Cerebellar cortex (tissue), 1 donor: ENCODE measurements at places on chromosomes 5 and 9.

DNA sequence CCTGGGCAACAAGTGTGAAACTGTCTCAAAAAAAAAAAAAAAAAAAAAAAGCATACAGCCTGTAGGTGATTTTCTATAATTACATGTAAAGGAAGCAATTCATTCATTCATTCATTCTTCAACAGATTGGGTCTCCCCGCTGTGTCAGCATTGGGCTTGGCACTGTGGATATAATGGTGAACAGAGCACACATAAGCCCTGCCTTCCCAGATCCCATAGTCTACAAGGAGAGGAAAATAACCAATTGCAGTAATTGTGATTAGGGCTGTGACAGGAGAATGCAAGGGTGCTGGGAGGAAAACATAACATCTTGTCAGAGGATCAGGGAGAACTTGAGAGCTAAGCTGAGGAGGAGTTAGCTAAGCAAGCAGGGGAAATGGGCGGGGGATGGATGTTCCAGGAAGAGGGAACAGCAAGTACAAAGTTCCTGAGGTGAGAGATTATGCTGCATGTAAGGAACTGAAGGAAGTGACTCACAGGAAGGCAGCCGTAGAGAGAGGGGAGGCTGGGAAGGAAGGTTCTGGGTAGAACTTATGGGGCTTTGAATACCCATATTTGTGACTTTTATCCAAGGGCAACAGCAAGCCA, 24.0 kb upstream of the KLF9 start:
- no peak for DNase-seq

DNA sequence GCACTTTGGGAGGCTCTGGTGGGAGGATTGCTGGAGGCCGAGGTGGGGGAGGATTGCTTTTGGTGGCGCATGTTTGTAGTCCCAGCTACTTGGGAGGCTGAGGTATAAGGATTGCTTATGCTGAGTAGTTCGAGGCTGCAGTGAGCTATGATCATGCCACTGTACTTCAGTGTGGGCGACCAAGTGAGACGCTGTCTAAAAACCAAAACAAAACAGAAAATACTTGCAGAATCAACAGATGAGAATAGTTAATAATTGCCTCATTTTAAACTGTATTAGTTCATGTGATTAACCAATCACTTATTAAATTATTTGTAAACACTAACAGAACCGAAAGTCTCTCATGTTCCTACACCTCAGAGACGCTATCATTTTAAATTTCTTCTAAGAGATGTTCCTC, 118.1 kb downstream of the CCDC171 start:
- DNase-seq, result no peak

- DNase-seq, result no peak
Measured at GRCh38 chr9:133845440-133845839, 107.3 kb upstream of the SARDH start.

GRCh38 chr5:10323588-10324488, 16.1 kb upstream of the CMBL start:
- no peak for DNase-seq

DNA sequence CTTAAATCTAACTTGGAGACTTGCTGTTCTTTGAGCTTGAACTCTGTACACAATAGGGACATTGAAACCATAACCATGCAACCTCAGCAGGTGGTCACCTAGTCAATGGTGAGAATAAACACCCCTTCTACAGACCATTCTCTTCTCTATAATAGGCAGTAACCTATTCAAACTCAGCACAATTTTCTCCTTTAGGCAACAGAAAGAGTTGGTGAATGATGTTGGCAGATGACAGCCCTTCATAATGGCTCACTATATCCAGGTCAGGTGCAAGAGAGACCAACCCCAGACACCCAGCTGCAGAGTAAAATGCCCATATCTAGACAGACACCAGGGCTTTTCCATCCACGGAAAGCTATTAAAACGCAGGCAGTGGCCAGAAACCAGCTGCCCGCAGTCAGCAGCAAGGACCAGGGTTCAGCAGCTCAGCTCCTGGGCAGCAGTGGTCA, 106.7 kb downstream of the SERINC5 start:
- DNase-seq, result no peak

- no peak for DNase-seq
Measured at GRCh38 chr9:16266648-16267276, 603.7 kb downstream of the BNC2 start.

DNA sequence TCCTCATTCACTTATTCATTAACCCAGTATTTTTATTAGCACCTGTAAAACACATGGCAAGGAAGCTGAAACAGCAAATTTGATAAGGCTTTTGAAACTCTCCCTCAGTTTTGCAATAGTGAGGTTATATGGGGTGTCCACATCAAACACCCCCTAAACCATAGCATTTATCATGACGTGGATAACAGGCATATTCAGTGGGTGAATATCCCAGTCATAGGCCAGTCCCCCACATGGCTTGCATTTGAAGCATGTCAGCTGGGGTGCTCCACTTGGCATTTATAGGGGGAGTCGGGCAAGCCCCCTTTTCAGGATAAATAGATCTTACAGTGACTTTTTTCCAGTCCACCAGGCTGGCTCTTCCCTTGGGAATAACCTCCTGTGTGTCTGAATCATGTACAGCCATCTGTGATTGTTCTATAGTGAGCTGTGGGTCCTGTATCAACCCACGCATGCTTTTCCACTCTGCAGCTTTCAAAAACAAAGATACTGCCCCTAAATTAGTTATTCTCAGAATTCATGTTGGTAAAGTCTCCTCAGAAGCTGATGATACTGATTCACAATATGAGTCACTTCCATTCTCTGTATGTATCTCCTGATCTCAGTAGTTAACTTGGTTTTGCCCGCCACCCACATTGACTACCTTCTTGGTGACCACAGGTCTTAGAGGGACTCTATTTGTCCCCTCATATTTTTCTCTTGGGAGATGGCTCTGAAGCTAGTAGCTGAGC, 84.4 kb upstream of the SPIN1 start:
- DNase-seq, result no peak

DNA sequence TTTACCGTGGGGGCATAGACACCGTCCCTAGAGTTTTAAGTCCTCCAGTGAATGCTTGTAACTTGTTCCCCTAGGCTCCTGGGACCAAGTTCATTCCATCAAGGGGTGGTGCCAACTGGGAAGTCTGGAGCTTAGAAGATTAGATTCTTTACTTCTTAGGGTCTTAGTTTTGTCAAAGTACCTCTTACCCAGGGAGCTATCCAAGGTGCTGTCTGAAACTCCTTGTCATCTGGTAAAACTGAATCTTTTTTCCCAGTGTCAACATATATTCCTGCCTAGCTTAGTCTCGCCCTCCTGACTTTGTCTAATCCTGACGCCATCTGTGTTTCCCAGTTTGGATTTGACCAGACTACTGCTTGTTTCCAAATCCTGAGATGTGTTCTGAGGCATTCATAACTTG, 41.6 kb downstream of the MAMDC2 start:
- DNase-seq, result no peak

- no peak for DNase-seq
Measured at GRCh38 chr5:172575816-172576545, 65.1 kb upstream of the NEURL1B start.

- DNase-seq, result no peak
Measured at GRCh38 chr5:167702014-167702413, 589.4 kb upstream of the WWC1 start.

DNA sequence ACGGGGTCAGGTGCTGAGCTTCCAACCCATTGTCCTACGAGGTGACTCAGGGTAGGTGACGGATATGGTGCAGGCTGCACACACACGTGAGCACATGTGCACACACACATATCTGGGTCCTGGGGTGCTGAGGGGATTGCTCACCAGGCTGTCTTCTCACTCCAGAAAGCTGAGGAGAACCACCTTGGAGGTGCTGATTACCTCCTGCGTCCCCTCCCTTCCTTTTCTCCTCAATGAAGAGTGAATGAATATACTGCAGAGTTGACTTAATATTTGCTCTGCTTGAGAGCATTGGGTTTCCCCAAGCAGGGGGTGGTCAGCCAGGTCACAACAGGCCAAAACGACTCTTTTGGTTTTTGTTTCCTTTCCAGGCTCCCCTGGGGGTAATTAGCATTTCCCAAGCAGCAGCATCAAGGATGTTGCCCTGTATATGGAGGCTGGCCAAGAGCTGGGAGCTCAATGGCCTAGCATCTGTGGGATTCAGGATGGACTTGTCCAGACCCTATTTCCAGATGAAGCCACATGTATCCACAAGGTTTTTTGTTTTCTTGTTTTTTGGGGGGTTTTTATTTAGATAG, 49.7 kb downstream of the PDZD2 start:
- DNase-seq, result no peak

- DNase-seq, result no peak
Measured at GRCh38 chr9:134655101-134655500, 13.5 kb downstream of the COL5A1 start.

GRCh38 chr5:108989761-108990392, 242.2 kb downstream of the FER start:
- no peak for DNase-seq

GRCh38 chr5:76252437-76252836, 150.6 kb upstream of the IQGAP2 start:
- no peak for DNase-seq

DNA sequence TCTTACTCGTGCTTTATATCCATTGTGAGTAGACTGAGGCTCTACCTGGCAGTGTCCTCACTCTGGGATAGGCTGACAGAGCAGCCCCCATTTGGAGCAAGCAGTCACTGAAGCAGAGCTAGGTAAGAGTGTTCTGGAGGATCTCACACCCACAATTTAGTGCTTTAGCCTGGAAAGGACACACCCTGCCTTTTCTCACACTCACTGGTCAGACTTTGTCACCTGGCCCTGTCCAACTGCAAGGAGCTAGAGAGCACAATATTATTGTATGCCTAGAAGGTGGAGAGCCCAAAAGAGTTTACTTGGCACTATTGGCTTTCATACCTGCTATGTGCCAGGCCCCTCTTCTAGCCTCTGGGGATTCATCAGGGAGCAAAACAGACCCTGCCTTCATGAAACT, 141.9 kb downstream of the MAST4 start:
- DNase-seq, result no peak

- DNase-seq, result peak; percentile 40
Measured at GRCh38 chr5:42583322-42583721, 160.1 kb downstream of the GHR start.

DNA sequence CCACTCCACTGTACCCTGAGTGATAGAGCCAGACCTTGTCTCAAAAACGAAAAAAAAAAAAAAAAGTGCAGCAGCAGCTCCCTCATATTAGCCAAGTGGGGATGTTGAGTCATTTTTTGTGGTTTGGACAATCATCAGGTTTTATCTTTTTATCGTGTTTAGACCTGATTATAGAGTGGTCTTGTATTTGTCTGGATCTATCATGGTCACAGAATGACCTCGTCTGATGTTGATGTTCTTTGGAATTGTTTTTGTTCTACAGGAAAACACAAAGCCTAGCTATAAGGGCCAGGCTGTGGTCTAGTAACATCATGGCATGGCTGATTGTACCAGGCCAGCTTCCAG, 1.6 kb upstream of the FBXW11 start:
- DNase-seq, result no peak

DNA sequence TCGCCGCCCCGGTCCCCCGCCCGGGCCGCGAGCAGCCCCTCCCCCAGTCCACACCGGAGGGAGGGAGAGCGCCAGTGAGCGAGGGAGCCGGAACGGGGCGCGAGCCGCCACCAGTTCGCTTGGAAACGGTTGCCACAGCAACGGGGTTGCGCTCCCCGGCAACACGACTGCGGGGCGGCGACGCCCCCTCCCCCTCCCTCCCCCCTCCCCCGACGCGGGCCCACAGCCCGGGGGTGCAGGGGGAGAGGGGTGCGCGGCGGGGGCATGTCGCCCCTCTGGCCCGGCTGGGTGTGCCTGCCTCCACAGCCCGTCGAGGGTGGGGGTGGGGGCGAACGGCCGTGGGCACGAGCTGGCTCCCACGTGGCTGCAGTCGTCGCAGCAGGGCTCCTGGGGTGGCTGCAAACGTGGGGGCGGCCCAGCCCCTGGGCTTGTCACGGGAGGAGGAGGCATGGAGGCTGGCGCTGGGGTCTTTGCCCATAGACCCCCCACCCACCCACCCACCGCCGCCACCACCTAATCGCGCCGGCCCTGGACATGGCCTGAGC, 524 bp downstream of the PRR7 start:
- DNase-seq, result no peak

DNA sequence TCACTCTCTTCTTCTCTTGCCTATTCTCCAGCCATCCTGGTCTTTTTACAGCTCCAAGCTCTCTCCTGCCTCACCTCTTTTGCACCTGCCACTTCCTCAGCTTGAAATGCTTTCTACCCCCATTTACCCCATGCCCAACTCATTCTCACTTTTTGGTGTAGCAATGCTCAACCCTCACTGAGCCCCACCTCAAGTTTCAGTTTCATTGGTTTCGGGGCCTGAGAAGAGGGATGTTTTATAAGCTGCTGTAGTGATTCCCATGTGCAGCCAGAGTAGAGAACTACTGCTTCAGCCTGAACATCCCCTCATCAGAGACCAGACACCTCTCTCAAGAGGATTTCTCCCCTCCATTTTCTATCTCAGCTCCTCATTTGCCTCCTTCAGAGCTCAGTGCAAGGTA, 45.2 kb upstream of the FYB1 start:
- DNase-seq, result no peak

- DNase-seq, result no peak
Measured at GRCh38 chr5:158856291-158856690, 243.4 kb downstream of the EBF1 start.

DNA sequence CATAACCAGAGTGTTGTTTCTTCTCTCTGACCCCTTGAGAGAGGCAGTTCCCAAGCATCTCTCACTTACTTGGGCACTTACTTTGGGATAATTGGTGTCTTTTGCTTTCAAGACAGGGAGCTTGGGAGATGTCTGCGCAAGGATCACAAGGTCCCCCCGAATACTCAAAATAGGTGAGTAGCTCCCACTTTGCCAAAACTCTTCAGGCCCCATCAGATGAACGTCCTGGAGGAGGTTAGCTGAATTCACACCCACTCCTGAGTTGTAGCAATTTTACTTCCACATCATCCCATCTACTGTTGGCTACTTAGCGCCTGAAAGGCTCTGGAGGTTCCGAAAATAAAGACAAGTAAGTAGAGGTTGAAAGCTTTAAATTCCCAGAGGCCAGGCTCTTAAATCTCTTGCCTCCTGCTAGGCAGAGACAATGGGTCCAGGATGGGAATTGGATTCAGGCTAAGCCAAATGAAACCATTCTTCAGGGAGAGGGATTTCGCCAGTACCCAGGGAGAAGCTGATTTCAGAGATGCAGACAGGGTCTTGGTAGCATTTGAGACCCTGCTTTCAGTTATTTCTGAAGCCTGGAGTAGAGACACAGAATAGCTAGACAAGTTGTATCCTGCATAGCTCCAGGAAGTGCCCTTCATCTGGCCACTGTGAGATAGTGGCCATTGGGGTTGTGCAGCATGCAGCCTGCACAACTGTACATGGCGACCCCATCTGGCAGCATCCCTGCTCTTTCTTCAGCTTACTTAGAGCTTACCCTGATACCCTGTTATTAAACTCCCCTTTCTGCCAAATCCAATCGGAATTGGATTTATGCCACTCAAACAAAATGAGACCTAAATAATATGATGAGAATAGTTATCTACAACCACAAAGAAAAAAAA, 60.1 kb downstream of the BOD1 start:
- no peak for DNase-seq

GRCh38 chr5:3010301-3010952, 258.9 kb upstream of the IRX2 start:
- DNase-seq, result no peak

- no peak for DNase-seq
Measured at GRCh38 chr5:147876626-147877025, 1.9 kb upstream of the SCGB3A2 start.

- no peak for DNase-seq
Measured at GRCh38 chr5:121745407-121745806, 106.3 kb upstream of the FTMT start.
